SJSA1 (cell line): ENCODE measurements at places on chromosomes 7 and 10.

DNA sequence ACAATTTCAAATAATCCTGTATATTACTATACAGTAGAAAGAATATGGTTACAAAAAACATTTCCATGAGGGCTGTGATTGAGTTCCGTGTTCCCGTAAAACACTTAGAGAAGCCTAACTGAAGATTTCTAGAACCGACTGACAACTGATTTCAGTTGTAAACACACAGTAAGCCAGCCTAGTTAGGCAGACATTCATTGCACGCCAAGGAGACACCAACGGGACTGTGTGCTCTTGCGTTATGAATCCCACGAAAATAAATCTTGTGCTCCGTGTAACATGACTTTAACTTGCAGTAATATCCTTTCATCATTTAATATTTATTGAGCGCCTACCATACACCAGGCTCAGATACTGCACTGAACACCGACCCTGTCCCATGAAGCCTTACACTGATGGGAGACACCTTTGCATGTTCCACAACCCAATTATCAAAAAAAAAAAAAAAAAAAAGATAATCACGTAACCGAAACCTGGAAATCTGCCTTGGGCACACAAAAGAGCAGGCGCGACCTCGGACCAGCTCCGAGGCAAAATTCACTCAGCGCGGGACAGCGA, 420 bp upstream of the KLHL7 start:
- no peak overlapping the region for H3K27ac ChIP-seq
- peak overlapping the region; percentile 79 for H3K4me3 ChIP-seq
- H3K4me1 ChIP-seq = peaks cover 12% of the 10 kb centered on the region
- peaks cover 15% of the 10 kb centered on the region; the same call in 1 of the 2 replicates for H3K36me3 ChIP-seq

DNA sequence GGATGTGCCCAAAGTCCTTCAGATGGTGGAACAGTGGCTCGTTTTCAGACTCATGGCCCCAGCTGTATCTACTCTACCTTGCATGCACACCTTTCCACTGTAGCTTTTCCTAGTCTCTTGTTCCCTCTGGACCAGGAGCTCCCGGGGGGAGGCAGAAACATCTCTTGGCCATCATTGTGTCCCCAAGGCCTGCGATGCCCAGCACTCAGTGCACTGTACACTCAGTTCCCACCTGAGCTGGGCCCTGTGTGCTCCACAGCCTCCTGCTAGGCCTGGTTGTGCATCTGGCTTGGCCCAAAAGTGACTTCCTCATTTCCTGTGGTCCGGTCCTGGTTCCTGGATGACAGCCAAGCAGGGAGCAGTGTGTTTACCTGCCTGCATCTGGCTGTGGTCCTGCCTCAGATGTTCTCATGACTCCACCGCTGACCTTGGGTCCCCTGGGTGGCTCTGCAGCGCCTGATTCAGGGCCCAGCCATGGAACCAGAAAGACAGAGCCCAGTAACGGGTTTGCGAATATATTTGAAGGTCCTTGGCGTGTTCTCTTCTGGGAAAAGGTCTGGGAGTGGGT, 9.9 kb upstream of the DOCK1 start:
- no peaks in the 10 kb centered on the region for H3K27me3 ChIP-seq
- H3K4me3 ChIP-seq = no peak overlapping the region
- peaks cover 6% of the 10 kb centered on the region; the same call in 1 of the 2 replicates for H3K4me1 ChIP-seq
- peaks cover 9% of the 10 kb centered on the region; the same call in 1 of the 2 replicates for H3K36me3 ChIP-seq

GRCh38 chr10:69345402-69345801, 67.1 kb downstream of the HK1 start:
- peaks cover 49% of the 10 kb centered on the region for H3K36me3 ChIP-seq
- no peak overlapping the region for H3K27ac ChIP-seq
- no peak for DNase-seq
- no peaks in the 10 kb centered on the region for H3K4me1 ChIP-seq

DNA sequence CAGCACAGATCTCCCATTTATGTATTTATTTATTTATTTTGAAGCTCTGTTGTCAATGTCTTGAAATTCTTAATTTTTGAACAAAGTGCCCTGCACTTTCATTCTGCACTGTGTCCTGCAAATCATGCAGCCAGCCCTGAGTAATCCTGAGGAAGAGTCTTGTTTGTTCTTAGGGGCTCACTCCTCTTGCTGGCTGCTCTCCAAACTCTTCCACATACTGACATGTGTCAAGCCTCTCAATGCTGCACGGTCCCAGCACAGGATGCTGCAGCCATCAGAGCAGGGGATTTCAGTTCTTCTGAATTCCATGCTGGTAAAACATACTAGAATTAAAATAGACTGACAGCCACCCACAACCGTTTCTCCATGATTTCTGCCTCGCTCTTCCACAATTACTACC, 207.2 kb downstream of the PARD3 start:
- H3K4me3 ChIP-seq = no peak overlapping the region
- H3K4me1 ChIP-seq = no peaks in the 10 kb centered on the region; the same call in none of the 2 replicates
- H3K27me3 ChIP-seq = no peaks in the 10 kb centered on the region
- no peak for DNase-seq
- H3K36me3 ChIP-seq = no peaks in the 10 kb centered on the region

GRCh38 chr10:14329746-14330173, 964 bp downstream of the FRMD4A start:
- H3K27me3 ChIP-seq = peaks cover 4% of the 10 kb centered on the region; the same call in 1 of the 2 replicates
- DNase-seq = no peak
- peaks cover 11% of the 10 kb centered on the region for H3K4me1 ChIP-seq
- H3K36me3 ChIP-seq = no peaks in the 10 kb centered on the region
- H3K27ac ChIP-seq = no peak overlapping the region

GRCh38 chr10:99654390-99655175, 4.7 kb upstream of the ENTPD7 start:
- peaks cover 7% of the 10 kb centered on the region for H3K4me1 ChIP-seq
- no peak for DNase-seq
- H3K27me3 ChIP-seq = no peaks in the 10 kb centered on the region
- no peak overlapping the region for H3K4me3 ChIP-seq
- no peak overlapping the region for H3K27ac ChIP-seq

GRCh38 chr7:35480806-35481205, 214.1 kb downstream of the HERPUD2 start:
- no peaks in the 10 kb centered on the region for H3K36me3 ChIP-seq
- no peak overlapping the region for H3K4me3 ChIP-seq
- no peak overlapping the region for H3K27ac ChIP-seq
- no peaks in the 10 kb centered on the region for H3K27me3 ChIP-seq
- no peaks in the 10 kb centered on the region for H3K4me1 ChIP-seq

DNA sequence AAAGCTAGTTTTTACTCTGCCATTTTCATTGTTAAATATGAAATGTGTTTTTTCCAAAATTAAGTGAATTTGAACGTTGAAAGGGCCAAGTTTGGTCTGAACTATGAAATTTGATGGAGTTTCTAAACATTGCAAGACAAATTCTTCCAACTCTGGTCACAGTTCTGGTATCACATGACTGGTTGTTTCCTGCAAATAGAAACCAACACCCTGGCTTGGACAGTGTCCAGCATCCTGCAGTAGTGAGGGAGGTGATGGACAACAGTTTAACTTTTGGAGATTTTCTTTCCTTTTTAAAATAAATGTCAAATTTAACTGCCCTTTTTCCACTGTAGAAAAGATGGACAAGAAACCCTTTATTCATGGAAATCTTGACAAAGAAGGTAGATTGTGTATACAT, 54.8 kb upstream of the AGBL3 start:
- H3K36me3 ChIP-seq = peaks cover 73% of the 10 kb centered on the region
- no peak overlapping the region for H3K4me3 ChIP-seq
- H3K27me3 ChIP-seq = no peaks in the 10 kb centered on the region
- H3K27ac ChIP-seq = no peak overlapping the region
- no peak for DNase-seq
- peaks cover 62% of the 10 kb centered on the region for H3K4me1 ChIP-seq

DNA sequence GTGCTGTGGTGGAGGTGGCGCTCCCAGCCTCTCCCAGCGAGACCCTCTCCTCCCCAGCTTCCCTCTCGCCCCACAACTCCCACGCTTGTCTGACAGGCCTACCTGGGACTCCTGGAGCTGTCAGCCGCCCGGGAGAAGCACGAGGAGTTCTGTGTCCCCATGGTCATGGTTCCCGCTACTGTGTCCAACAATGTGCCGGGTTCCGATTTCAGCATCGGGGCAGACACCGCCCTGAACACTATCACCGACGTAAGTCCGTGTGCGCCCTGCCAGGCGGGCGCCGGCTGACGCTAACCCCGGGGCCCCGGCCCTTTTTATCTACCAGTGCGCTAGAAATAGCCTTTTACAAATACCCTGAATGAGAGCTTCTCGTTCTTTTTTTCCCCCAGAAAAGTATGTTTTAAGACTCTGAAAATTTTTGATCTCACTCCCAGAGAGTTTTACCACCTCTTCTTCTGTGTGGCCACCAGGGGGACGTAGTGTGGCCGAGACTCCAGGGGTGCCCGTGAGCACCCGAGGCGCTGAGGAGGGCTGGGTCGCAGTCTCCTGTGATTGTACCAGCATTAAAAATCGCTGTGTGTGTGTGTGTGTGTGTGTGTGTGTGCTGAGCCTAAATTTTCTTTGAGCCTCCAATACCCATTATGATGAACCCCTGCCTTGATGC, 52.6 kb downstream of the PFKP start:
- H3K27me3 ChIP-seq = no peaks in the 10 kb centered on the region
- no peak for DNase-seq
- H3K4me1 ChIP-seq = peaks cover 18% of the 10 kb centered on the region
- H3K27ac ChIP-seq = no peak overlapping the region
- peaks cover 93% of the 10 kb centered on the region for H3K36me3 ChIP-seq

DNA sequence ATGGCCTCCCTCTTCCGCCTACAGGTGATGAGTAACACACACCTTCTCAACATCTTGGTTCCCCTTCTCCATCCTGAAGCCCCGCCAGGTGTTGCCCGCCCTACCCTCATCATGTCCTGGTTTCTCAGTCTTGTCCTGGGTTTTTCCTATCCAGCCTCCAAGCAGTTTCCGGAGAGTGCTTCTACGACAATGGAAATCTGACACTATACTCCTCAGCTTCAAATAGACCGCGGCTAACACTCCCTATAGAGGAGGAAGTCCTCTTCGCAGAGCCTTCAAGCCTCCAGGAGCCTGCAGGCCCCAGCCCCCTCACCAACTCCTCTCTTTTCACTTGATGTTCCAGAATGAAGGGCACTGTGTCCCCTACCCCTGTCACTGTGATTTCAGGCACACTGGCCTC, 147.4 kb downstream of the PRPF18 start:
- H3K27me3 ChIP-seq = no peaks in the 10 kb centered on the region
- no peak for DNase-seq
- H3K36me3 ChIP-seq = no peaks in the 10 kb centered on the region
- H3K4me1 ChIP-seq = no peaks in the 10 kb centered on the region
- no peak overlapping the region for H3K27ac ChIP-seq
- H3K4me3 ChIP-seq = no peak overlapping the region

GRCh38 chr7:36726311-36726710, 2.0 kb upstream of the AOAH start:
- H3K4me3 ChIP-seq = no peak overlapping the region
- H3K36me3 ChIP-seq = no peaks in the 10 kb centered on the region
- no peak overlapping the region for H3K27ac ChIP-seq
- no peaks in the 10 kb centered on the region for H3K4me1 ChIP-seq
- H3K27me3 ChIP-seq = no peaks in the 10 kb centered on the region

DNA sequence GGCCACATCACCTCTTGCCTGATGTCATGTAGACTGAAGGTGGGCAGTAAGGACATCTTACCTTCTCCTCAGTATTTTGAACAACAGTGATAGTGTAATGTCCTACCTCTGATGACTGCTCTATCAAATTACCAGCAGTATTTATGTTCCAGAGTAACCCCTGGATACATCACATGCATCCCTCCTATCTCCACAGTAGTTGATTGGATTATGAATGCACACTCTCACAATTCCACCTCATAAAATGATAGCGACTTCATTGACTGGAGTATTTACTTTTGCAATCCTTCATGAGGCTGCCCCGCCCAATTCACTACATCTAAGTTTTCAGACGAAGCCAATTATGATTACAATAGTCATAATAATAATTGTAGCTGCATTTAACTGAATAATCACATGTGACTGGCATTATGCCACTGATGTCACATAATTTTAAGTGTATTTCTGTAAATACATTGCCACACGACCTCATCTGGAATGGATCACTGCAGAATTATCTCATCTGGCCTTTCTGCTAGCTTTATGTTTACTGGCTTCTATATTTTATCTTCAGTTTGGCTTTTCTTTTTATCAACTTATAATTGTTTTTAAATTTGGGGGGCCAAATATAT, 268.9 kb downstream of the SLC25A13 start:
- no peaks in the 10 kb centered on the region for H3K4me1 ChIP-seq
- H3K36me3 ChIP-seq = no peaks in the 10 kb centered on the region
- no peaks in the 10 kb centered on the region for H3K27me3 ChIP-seq
- DNase-seq = no peak

- H3K36me3 ChIP-seq = no peaks in the 10 kb centered on the region
- H3K27me3 ChIP-seq = no peaks in the 10 kb centered on the region
- no peak overlapping the region for H3K27ac ChIP-seq
- no peaks in the 10 kb centered on the region for H3K4me1 ChIP-seq
- H3K4me3 ChIP-seq = no peak overlapping the region
- DNase-seq = no peak
Measured at GRCh38 chr7:64787295-64787694, 6.9 kb upstream of the ZNF138 start.

GRCh38 chr10:12644380-12645144, 295.2 kb downstream of the CAMK1D start:
- no peak for DNase-seq
- H3K4me3 ChIP-seq = no peak overlapping the region
- no peaks in the 10 kb centered on the region for H3K36me3 ChIP-seq
- H3K27ac ChIP-seq = no peak overlapping the region

DNA sequence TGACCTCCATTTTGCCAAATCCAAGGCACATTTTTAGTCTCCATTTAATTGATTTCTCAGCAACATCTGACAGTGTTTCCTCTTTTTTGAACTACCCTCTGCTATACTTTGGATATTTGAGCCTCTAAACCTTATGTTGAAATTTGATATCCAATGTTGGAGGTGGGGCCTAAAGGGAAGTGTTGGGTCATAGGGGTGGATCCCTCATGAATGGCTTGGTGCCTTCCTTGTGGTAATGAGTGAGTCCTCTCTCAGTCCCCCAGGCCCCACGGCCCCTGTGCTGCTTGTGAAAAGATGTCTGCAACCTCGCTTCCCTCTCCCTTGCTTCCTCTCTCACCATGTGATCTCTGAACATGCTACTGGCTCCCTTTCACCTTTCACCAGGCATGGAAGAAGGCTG, 96.8 kb upstream of the DGKB start:
- H3K36me3 ChIP-seq = no peaks in the 10 kb centered on the region
- H3K4me1 ChIP-seq = no peaks in the 10 kb centered on the region
- H3K4me3 ChIP-seq = no peak overlapping the region
- no peak for DNase-seq
- H3K27ac ChIP-seq = no peak overlapping the region
- no peaks in the 10 kb centered on the region for H3K27me3 ChIP-seq

GRCh38 chr7:93530701-93531100, 43.8 kb downstream of the CALCR start:
- H3K4me1 ChIP-seq = no peaks in the 10 kb centered on the region
- no peak overlapping the region for H3K27ac ChIP-seq
- no peaks in the 10 kb centered on the region for H3K36me3 ChIP-seq
- H3K4me3 ChIP-seq = no peak overlapping the region
- H3K27me3 ChIP-seq = no peaks in the 10 kb centered on the region
- no peak for DNase-seq

DNA sequence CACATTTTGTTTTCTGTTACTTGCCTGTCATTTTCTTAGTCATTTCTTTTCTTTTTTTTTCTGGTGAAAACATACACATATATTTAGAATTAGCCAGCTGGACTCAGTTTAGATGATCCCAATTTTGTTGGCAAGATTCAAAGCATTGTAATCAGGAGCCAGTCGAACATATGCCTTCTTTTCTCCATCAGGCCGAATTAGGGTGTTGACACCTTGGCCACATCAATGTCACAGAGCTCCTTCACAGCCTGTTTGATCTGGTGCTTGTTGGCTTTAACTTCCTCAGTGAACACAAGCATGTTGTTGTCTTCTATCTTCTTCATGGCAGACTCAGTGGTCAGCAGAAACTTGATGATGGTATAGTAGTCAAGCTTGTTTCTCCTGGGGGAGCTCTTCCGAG, 32.6 kb downstream of the PHF14 start:
- no peak overlapping the region for H3K27ac ChIP-seq
- H3K4me3 ChIP-seq = no peak overlapping the region
- no peaks in the 10 kb centered on the region for H3K36me3 ChIP-seq
- H3K4me1 ChIP-seq = no peaks in the 10 kb centered on the region
- H3K27me3 ChIP-seq = no peaks in the 10 kb centered on the region
